ENCODE measurements at places on chromosomes 5 and 9.

DNA sequence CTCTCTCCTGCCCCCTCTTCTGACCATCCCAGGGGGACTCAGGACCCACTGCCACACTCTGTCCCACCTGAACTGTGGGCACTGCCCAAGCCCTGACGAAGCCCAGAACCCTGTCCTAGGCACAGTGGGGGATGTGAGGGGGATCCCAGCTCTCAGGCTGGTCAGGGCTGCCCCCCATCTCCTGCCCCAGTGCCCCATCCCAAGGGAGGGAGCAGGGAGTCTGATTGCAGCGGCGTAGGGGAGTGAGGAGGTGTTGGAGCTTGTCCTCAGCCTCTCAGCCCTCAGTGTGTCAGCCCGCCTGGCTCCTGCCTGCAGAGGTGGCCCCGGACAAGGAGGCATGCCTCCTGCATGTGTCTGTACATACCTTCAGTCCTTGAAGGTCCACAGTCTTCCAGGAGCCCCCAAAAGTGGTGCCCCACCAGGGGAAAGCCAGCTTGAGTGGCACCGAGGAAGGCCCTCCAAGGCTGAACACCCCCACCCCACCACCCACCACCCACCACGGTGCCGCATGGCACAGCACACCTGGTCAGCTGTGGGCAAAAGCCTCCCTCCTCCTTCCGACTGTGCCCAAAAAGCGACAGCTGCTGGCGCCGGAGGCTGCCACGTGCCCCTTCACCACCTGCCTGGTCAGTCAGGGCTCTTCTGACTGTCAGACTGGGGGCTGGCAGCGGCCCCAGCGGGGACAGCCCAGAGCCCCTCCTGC is 930 bp downstream of the SARDH start:
- no peak for DNase-seq

GRCh38 chr5:50445296-50445949 is 4.3 kb upstream of the EMB start:
- no peak for DNase-seq

DNA sequence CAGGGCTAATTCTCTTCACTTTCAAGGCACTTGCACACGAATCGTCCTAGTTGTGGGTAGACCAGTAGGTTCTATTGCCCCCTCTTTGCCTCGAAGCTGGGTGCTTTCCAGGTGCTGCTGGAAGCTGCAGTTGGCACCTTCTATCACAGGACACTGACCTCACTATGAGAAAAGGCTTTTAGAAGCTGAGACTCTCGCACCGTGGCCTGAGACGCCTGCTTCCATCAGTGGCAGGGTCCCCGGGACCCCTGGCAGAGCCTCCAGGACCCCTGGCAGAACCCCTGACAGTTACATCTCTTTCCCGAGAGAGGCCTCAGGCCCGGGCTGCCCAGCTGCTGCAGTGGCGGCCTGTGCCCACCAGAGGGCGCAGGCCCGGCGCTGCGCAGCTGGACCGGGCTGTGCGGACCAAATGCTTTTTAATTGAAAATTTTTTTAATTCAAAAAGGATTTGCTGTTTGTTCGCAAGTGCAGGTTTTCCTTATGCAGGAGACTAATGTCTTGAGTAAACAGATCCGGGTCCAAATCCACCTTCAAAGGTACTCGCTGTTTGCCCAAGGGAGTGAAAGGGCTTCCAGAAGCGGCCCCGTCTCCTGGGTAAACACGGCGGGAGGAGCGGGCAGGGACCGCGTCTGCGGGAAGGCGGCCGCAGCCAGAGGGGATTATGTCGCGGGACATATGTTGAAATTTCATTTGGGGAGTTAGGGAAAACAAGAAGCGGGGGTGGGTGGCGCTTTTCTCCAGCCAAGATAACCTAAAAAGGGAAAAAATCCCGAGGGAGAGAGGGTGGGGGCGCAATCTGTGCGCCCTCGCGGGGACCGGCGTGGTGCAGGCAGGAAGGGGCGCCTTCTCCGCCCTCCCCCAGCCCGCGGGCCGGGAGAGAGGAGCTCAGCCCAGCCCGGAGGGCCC is 114.5 kb upstream of the LMX1B start:
- DNase-seq = no peak

GRCh38 chr9:35164711-35165110 is 2.9 kb downstream of the UNC13B start:
- DNase-seq = no peak

DNA sequence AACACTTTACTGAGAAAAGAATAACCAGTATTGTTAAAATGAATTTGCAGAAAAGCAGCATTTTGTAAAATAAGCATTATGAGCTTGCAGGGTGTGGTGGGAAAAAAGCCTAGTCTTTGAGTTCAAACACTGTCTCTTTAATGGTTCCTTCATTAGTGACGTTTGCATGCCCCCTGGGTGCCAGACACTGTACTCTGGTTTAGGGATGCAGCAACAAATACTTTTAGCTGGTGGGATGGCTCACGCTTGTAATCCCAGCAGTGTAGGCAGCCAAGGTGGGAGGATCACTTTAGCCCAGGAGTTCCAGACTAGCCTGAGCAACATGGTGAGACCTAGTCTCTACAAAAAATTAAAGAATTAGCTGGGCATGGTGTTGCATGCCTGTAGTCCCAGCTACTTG is 62.3 kb downstream of the MAST4 start:
- no peak for DNase-seq

DNA sequence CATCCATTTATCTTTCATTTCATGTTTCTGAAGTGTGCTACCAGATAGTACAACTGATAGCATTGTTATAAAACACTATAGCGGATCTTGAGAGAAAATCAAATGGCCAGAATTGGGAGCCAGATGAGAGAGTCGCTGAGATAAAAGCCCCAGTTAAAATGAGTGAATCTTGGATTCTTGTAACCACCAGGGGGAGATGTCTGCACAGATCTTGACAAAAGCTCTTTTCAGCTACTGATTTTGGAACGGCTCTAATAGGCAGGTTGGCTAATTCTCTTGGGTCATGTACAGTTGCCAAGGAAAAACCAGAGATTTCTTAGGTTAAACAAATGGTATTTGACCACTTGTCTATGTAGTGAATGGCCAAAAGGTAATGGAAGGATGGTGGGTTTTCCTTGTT is 21.7 kb downstream of the F2RL2 start:
- DNase-seq = no peak

GRCh38 chr5:16626696-16627264 is 10.0 kb upstream of the RETREG1 start:
- DNase-seq = no peak

- no peak for DNase-seq
Observed at GRCh38 chr5:149289301-149289700, 17.6 kb downstream of the AFAP1L1 start.

- no peak for DNase-seq
Observed at GRCh38 chr5:80541392-80541791, 28.7 kb downstream of the ANKRD34B start.

DNA sequence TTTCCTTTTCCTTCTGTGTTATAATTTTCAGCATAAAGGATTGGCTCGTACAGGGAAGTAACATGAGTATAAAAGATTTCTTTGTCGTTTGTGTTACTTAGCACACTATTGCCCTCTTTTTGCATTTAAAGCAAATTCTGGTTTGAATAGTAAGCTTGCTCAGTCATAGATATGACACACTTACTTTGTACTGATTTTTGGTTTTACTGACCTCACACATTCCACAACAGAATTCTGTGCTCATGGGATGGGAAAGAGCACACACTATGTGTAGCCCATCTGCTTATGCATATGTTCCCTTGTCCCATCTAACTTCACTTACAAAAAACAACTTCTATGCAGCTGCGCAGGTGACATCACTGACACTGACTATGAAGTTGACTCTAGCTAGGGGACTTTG is 111.9 kb upstream of the MTAP start:
- DNase-seq = no peak

DNA sequence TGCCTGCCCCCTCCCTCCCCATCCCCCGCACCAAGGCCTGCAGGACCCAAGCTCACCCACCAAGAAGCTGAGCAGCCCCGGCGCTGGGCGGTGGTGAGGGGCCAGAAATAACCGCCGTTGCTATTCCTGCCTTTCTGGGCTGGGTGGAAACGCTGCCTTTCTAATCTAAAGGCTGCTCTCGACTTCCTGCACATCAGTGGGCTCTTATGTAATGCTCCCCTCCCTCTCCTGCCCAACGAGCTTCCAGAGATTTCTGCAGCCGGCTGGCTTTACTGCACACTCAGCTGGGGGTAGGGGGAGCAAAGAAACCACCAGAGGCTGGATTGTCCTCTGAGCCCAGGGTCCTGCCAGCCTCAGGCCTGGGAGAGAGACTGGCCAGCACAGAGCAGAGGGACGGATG is 6.9 kb upstream of the EGR1 start:
- peak; percentile 58 for DNase-seq

DNA sequence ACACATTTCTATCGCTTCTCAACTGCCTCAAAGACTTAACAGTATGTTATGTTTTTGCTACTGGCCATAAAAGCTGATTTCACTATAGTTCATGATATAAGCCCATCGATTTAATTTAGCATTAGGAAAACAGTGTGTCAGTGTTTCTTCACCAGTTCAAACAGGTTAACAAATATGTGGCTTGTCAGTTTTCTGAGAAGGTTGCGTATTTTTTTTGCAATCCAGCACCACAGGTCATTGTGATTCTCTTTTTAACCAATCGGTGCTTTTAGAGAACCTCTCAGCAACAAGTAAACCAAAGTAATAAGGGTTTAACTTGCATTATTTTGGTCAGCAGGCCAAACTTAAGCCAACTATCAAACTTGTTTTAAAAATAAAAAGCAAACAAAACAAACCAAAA is 409.6 kb downstream of the NFIB start:
- DNase-seq = no peak

DNA sequence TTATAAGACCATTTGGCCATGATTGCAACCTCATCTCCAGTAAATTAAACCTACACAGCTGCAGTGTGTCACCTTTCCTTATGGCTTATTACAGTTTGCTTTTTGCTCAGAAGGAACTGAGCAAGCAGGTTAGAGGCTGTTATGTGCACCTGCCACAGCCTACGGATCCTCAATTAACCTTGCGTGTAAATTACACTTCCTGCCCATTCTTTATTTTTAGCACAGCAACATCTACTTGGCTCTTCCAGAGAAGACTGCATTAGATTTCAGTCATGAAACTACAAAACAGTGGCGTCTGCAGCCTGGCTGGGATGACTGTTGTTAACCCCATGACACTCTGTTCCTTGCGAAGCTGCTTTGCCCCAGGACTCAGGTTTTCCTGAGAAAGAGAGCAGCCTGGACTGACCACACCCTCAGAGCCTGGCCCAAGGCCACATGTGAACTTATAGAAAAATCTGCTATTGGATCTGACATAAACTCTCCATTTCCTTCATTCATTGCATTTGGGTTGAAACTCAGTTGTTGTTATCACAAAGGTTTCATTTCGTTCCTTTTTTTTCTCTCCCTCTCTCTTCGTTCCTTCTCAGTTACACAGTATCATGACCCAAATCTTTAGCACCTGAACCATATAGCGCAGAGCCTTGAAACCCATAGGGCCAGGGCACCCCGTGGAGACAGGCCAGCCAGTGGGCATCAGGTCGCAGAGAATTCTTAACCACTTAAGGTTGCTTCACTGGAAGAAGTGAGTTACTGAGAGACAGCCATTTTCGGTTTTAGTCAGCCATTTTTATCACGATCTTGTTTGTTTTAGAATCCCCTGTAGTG is 138.6 kb downstream of the PALM2AKAP2 start:
- DNase-seq = no peak

- DNase-seq = no peak
Observed at GRCh38 chr5:133941456-133942196, 26.8 kb downstream of the C5orf15 start.

GRCh38 chr5:14700478-14701436 is 36.2 kb downstream of the OTULIN start:
- no peak for DNase-seq

DNA sequence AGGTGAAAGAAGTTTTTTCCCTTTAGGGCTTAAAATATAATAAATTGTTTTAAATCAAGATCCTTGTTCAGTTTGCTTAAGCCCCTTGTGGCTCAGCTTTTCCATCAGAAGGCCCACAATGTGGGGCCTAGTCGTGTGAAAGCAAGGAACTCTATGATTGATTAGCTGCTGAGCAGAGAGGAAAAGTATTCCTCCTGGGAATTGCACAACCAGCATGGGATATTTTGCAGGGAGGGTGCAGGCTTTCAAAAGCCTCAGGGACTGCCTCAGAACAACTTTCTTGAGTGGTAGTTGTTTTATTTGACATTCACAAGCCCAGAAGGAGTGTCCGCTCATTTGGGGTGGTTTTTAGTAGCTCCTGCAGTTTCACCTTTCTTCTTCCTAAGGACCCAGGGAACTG is 19.8 kb downstream of the TTC23L start:
- no peak for DNase-seq

- no peak for DNase-seq
Observed at GRCh38 chr5:135826994-135827671, 7.3 kb upstream of the SLC25A48 start.

GRCh38 chr5:178784391-178784790 is 53.9 kb upstream of the ZNF354A start:
- DNase-seq = no peak

- DNase-seq = no peak
Observed at GRCh38 chr9:5617749-5618148, 11.2 kb upstream of the RIC1 start.

DNA sequence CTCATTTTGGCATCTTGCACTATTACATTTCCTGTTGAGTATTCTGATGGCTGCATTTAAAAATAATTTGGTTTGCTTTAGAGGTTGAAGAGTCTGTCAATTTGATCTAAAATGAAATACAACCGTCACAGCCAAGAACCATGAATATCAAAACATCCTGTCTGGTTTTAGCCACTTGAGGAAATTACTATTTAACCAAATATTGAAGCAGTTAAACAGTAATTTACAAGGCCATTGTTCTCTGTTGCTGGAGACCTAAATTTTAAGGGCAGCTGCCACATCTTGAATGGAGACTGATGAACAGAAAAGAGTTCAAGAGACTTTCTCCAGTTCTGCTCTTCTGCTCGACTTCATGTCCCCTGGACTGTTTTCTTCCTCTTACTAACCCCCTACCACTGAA is 549.4 kb downstream of the LRRC70 start:
- no peak for DNase-seq

DNA sequence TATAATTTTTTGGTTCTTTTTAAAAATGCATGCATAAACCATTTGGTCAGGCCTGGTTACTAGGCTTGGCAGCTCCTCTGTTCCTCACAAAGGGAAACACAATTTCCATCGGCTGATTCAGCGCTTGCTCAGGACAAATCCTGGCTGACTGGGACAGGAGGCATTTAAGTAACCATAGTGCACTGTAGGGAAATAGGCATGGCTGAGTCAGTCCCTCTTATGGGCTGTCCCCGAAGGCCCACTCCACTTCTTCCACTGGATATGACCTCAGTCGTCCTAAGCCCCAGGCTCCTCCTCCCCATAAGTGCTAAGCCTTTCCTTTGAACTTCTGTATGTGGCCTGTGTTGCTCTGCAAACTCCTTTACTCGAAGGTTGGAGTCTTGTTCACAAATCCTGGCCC is 71.2 kb upstream of the GLIS3 start:
- DNase-seq = no peak

DNA sequence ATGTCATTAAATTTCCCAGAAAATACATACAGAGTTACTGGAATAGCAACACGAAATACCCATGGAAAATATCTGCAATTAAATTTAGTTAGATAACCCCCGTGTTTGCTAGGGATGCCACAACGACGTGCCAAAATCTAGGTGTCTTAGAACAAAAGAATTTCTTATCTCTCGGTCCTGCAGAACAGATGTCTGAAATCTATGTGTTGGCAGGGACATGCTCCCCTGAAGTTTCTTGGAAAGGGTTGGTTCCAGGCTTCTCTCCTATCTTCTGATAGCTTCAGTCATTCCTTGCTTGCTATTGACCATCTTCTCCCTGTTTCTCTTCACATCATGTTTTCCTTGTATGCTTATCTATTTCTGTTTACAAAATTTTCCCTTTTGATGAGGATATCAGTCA is 1067.0 kb downstream of the CDH18 start:
- DNase-seq = no peak

GRCh38 chr9:76646249-76646648 is 118.0 kb upstream of the PCA3 start:
- peak; percentile 5 for DNase-seq
